ENCODE measurements at places on chromosomes 7 and 10.

GRCh38 chr10:24177636-24178035 is 31.3 kb upstream of the KIAA1217 start:
- no peak for DNase-seq

GRCh38 chr7:1977876-1978441 is 254.8 kb downstream of the MAD1L1 start:
- no peak for DNase-seq

DNA sequence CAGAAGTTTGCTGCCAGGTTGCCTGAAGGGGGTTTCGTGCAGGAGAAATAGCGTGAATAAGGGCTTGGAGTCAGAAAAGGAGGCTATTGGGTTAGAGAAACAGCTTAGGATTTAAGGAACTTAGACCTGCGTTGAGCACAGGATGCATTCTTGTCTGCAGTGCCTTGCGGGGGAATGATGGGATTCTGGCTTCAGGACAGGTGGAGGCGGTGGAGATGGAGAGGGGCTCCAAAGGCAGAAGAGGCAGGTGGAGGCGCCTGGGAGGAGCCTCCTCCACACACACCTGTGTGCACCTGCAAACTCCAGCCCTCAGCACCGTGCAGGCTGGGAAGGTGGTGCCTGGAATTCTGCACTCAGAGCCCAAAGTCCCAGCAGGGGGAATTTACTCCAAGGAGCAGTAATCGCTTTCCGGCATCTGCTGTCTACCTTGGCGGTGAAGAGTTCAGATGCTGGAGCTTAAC is 1.8 kb downstream of the CLIP2 start:
- no peak for DNase-seq

DNA sequence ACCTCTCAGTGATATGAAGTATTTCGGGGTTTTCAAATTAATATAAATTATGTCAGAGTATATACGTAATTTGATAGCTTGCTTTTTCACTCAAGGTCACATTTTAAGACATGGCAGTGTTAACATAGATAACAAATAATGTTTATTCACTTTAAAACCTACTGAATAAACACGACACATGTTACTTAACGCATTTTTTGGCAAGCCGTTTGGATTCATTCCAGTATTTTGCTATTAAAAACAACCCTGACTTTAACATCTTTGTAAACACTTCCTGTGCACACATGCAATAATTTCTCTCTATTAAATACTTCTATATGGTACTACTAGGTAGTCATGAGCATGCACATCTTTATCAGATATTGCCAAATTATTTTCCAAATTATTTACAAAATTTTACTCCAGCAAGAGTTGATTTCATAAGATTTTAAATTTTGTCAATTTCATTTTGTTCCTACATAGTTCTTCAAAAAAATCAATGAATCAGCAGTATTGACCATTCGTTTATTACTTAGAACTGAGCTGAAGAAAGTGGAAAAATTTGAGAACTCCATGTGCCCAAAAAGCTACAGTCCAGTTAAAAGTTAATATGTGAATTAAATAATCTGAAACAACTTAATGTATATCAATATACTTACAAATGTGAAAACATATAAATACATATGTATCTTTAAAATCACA is 26.8 kb upstream of the THSD7A start:
- DNase-seq = no peak

DNA sequence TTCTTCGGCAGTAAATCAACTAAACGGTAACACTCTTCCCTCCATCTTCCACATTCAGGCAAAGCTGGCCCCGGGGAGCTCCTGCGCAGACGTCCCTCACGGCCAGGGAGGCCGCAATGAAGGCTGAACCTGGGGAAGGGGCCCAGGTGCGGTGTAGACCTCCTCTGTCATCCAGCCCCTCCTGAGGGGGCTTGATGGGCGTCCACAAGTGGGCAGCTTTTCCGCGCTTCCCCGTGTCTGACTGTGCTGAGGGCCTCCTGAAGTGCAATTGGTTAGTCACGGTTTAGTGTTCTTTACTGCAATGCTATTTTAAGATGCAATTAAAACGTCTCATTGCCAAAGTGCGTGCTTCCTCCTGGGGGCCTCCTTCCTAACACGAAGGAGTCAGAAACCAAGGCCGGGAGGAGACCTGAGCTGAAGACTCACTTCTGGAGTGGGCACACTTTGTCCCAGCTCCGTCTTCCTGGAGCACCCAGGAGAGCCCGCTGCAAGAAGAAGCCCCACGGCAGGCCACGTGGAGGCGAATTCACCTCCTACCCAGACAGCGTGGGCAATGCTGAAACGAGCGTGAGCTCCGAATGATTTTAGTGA is 173.3 kb downstream of the ELFN1 start:
- DNase-seq = no peak

GRCh38 chr7:158381956-158382355 is 205.7 kb downstream of the PTPRN2 start:
- no peak for DNase-seq

All from activated CD4-positive, alpha-beta T cell treated with anti-CD3 and anti-CD28 coated beads, Interleukin-2, Interleukin-6, amounts not matched to agents 100 ng/mL and 50 ng/mL, durations not matched to agents 16 hours and 8 hours (primary cell).